ENCODE measurements at places on chromosomes 1 and 21. TPM values are rescaled to one million over a fixed set of nuclear protein-coding genes. Genes with fewer than 3 reads are reported as not detected.
A peak's percentile ranks its signal among the peaks of the same experiment; 100 is the strongest.

DNA sequence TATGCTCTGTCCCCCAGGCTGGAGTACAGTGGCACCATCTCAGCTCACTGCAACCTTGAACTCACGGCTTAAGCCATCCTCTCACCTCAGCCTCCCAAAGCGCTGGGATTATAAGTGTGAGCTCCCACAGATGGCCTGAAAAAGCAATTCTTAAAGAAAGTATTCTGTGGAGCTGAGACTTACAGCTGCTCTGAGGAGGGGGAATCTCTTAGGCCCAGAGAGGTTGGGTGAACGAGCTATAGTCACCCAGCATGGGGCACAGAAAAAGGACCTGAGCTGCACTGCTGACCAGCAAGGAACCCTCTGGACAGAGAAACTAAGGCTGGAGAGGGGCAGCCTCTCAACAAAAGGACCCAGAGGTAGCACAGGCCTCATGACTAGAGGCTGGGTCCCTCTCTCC lies 1.3 kb downstream of the PAQR7 start:
- DNase-seq, result no peak

GRCh38 chr1:63622849-63623566 lies 29.8 kb downstream of the PGM1 start:
- no peak for DNase-seq

DNA sequence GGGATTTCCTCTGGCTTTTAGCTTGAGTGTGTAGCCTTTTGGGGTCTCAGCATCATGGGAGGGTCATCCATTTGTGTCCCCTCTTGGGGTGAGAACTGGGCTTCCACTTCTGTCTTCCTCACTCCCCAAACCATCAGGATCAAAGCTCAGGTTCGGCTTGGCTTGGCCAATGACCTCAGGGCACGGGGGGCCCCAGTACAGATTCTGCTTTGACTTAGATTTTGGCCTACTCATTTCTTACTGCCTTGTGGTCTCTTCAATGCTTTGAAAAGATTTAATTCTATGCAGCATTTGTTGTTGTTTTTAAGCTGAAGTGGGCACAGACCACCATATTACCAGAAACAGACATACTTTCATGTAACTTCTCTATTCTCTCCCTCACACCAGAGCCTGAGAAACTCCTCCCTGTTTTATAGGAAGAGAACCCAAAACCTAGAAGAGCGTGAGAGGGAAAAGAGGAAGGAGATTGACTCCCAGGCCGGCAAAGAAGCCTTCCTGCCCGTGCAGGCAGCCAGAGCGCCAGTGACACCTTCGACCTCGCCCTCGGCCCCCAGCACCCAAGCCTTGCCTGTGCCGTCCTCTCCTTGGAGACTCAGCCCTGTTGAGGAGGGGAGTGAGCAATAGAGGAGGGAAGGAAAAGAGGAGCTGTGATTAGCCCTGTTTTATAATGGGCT lies 1.9 kb upstream of the S100A3 start:
- no peak for DNase-seq

RWDD3 gene
- 25.0 TPM for total RNA-seq

PPM1J gene
- total RNA-seq, result 0.72 TPM

GRCh38 chr1:156115514-156116374 lies 1.2 kb downstream of the LMNA start:
- DNase-seq, result peak; percentile 68

PEF1 gene
- 85.9 TPM for total RNA-seq

All from hepatocyte (in vitro differentiated cells).